ENCODE measurements at places on chromosomes 1 and 21.

GRCh38 chr1:11479375-11479979, 522 bp downstream of the DISP3 start:
- no peak for DNase-seq

DNA sequence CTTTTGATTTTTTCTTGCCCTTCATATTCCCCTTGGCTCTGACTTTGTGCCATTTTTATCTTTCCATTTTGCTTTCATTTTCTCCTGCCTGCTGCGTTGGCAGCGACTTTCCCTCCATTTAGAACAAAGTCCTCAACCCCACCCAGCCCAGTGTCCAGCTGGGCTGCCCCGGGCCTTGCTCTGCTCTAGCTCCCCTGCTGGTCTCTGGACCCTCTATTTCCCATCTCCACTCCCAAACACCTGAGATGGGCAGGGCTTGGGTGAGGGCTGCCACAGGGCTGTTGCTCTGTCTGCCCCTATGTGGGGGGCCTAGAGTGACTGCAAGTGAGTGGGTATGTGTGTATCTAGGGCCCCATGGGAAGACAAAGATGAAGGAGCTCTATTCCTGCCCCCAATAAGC, 7.3 kb upstream of the ADAM15 start:
- no peak for DNase-seq

DNA sequence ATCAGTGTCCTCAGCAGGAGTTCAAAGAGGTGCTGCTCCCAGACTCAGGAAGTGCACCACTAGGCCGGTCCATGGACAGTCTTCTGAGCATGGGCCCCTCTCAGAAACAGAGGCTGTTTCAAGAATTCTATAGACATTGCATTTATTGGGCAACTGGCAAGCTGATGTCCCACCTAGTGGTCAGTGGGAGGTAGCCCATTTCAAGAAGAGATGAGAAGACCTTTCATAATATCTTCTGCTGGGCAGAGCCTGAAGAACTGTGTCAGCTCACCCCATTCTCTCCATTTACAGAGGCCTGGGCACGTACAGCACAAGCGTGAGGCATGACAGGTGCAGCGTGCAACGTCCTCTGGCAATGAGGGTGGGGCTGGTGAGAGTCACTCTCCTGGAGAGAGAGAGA, 216.0 kb downstream of the DYRK1A start:
- no peak for DNase-seq

DNA sequence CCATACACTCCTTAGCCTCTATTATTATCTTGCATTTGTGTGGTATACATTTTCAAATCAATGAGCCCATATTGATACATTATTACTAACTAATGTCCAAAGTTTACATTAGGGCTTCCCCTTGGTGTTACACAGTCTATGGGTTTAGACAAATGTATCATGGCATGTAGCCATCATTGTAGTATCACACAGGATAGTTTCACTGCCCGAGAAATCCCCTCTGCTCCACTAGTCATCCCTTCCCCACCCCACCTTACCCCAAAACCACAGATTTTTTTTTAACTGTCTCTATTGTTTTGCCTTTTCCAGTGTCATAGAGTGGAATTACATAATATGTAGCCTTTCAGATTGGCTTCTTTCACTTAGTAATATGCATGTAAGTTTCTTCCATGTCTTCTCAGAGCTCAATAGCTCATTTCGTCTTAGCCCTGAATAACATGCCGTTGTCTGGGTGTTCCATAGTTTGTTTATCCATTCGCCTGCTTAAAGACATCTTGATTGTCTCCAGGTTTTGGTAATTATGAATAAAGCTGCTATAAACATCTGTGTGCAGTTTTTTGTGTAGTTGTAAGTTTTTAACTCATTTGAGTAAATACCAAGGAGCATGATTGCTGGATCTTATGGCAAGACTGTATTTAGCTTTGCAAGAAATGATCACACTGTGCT, 86.4 kb upstream of the LYST start:
- DNase-seq, result peak; percentile 14

- DNase-seq, result no peak
These were observed 11.2 kb upstream of the HJV start for GRCh38 chr1:146032631-146033219.

DNA sequence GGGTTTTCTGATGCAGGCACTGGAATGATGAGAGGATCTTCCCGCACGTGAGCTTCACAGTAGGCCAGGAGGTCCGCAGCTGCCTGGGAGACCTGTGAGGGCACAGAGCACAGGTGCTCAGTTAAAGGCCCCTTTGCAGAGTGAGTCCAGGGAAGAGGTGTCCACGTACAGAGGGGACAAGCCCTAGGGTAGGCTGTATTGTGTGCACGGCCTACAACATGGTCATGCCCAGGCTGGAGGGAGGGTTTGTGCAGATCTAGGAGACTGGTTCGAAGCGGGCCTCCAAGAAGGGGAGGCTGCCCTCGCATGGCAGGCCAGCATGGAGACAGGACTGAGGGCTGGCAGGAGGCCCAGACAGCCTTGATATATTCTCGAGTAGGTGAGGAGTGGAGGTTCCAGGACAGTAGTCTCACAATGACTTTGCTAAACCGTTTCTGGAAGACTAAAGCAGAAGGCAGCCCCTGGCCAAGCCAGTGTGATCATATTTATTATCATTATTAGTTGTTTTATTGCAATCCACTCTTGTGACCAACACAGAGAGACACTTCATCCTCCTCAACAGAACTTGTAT, 48.0 kb upstream of the B3GALNT2 start:
- DNase-seq, result no peak

Data from activated naive CD8-positive, alpha-beta T cell treated with anti-CD3 and anti-CD28 coated beads, Interleukin-2, amount 50 U/mL, for 16 hours (primary cell).